ENCODE measurements at places on chromosomes 1 and 21.

DNA sequence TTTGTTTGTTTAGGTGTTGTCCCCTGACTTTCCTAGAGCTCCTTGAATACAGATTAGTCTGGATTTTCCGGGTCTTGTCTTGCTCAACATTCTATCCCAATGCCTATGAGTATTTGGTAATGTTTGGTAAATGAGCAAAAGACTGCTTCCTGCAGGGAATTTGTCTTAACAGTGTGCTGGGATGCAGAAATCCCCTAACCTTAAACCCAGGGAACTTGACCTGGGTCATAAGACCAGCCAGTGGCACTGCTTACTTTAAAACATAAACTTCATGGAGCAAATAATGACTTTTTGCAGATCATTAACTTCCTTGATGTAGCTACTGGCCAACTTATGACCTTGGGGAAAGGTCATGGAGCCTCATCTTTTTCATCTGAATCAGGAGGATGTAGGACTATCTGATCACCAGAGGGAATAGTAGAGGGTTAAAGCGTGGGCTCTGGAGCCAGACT is 27.2 kb downstream of the TCEANC2 start:
- no peak for DNase-seq

DNA sequence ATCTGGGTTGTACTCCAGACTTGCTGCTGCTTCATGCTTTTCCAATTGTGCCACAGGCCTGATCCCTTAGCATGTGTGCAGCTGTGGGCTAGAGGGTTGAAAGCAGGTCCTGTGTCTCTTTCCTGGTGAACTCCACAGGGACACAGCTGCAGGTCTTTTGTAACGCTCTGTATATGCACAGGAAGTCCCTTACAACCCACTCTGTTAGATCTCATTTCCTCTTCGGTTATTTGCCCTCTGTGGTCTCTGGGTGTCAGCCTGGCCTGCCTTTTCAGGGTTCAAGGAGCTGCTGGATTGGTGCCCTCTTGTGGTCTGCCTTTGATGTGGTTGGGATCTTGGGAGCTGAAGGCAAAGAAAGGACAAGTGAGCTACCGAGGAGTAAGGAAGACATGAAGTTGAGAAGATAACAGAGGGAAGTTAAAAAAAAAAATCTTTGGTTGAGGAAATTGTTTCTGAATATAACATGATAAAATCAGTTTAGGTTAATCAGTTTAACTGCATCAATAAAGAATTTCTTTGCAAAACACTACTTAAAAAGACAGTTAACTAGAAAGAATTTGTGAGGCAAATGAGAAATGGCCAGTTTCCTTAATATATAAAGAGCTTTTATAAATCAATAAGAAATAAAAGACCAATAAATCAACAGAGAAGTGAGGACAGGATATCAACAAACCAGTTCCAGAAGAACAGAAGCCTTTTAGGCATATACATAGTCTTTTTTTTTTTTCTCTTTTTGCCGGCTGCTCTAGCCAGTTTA is 44.1 kb downstream of the UCK2 start:
- DNase-seq: no peak

GRCh38 chr1:60765204-60765603 is 317.2 kb upstream of the NFIA start:
- DNase-seq: no peak

DNA sequence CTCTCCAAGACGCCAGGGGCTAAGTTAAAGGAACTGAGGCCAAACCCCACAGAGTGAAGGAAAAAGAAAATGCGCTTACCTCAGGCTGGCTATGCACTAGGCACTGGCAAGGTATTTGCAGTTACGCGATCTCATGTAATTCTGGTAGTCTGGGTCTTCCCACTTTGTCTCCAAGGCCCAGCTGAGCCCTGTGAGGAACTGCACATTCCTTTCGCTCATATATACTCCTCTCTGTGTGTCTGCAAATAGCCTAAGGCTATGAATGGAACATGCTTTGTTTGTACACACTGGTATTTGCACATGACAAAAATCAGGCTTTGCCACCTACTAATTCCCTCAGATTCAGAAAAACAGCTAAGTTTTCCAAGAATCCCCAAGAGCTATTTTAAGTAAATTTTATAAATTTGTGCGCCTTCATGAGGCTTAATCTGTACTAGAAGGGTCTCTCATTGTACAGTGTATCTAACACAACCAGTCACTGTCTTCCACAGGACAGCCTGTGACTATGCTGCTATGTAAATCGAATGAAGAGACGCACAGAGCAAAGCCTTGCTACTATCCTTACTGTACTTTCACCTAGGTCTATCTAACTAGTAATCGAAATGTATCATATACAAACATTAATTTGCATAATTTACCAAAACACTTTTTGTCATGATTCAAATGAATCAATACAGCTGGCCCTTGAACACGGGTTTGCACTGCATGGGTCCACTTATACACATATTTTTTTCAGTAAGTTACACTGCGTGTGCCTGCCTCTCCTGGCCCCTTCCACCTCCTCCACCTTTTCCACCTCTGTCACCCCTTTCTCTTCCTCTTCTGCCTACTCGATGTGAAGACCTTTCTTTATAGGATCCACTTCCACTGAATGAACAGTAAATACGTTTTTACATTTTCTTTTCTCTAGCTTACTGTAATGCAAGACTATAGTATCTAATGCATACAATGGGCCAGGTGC is 87.0 kb downstream of the SIPA1L2 start:
- DNase-seq: no peak

- DNase-seq: no peak
These were observed 2.4 kb upstream of the C1orf159 start for GRCh38 chr1:1118011-1118875.

DNA sequence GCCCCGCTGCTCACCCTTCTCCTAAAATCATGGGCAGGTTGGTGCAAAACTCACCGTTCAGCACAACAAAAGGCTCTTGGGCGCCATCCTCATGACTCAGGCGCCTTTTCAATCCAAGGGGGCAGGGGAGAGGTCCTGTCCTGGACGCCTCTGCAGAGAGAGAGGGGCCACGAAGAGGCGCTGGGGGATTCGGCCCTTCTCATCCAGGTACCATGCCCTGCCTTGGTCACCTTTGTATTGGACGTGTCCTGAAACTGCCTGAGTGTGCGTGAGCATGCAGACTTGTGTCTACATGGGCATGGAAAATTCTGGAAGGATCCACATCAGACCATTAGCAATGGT is 53.5 kb downstream of the SLC37A1 start:
- DNase-seq: no peak

DNA sequence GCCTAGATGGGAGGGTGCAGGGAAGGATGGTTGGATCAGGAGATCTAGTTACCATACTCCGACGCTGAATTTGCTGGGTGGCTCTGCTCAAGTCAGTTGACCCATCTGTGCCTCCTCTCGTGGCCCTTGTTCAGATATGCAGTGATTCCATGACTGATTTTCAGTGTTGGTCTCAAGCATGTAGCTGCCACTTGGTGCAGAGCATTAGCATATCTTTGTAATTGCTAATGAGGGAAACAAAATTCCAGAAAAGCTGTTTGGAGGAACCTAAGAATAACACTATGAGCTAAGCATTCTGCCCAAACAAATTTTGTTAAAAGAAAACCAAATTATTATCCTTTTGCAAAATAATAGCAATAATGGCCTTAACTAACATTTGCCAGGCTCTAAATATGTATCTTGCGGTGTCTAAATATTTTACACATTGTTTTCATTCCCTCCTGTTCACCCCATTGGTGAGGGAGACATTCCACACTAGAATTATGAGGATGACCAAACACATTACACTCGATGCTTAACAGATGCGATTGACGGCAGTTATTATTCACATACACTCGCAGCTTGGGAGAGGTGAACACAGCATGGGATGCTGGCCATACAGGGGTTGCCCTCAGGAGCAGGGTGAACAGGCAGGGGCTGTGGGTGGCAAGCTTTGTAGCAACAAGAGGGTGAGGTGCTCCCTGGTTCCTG is 69.1 kb downstream of the KCNJ15 start:
- DNase-seq: no peak

DNA sequence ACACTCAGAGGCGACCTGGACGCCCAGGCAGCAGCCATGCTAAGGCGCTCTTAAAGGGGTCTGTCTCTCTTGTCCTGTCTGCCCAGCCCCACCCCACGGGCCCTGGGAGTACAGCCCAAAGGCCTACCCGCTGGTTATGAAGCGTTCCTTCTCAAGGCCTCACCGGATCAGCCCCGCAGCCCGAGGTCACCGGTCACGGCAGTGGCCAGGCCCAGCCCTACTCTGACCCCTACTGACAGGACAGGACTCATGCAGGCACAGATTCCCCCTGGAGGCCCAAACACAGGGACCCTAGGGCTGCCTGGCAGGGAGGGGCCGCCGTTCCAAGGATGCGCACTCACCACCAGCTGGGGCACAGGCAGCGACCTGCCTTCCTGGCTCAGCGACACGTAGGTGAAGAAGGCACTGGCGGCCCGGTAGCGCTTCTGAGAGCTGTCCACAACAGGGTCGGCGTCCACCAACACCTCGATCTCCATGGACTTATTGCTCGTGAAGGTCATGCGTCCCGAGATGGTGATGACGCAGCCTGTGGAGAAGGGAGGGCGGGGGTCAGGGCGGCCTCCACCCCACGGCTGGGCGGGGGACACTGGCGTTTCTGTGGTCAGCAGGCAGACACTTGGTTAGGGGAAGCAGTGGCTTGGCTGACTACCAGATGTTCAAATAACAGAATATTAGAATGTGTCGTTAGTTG is 20.0 kb upstream of the GPR153 start:
- no peak for DNase-seq

DNA sequence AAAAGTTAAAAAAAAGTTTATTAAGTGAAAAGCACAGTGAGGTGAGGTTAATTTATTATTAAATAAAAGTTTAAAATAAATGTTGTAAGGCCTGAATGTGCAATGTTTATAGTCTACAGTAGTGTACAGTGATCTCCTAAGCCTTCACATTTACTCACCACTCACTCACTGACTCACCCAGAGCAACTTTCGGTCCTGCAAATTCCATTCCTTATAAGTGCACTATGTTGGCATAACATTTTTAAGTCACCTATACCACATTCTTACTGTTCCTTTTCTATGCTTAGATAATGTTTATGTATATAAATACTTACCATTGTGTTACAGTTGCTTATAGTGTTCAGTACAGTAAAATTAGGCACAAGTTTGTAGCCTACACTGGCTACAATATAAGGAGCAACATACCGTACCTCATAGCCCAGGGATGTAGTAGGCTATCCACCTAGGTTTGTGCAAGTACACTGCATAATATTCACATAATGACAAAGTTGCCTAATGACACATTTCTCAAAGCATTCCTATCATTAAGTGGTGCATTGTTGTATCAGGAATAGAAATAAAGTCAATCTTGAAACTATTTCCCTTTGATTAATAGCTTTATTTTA is 426.5 kb upstream of the BRINP3 start:
- no peak for DNase-seq

DNA sequence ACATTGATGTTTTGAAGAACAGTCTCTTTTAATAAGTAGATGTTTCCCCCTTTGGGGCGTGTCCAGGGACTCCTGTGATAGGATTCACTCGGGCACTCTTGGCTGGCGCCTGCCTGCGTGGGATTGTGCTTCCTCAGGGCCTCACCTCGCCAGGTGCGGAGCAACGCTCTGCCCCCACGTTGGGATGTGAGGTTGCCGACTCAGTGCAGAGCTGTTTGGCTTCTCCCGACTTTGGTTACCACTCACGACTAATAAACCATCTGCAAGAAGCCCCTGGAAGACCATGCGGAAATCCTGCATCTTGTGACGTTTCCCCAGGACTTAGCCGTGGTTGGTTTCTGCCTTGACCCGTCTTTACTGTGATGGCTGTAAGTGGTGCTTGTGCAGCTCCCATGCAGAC is 106.4 kb downstream of the PCBP3 start:
- no peak for DNase-seq

GRCh38 chr1:233440951-233441401 is 113.5 kb downstream of the MAP3K21 start:
- DNase-seq: no peak

- no peak for DNase-seq
These were observed 394.0 kb downstream of the NPHP4 start for GRCh38 chr1:5597991-5598823.

DNA sequence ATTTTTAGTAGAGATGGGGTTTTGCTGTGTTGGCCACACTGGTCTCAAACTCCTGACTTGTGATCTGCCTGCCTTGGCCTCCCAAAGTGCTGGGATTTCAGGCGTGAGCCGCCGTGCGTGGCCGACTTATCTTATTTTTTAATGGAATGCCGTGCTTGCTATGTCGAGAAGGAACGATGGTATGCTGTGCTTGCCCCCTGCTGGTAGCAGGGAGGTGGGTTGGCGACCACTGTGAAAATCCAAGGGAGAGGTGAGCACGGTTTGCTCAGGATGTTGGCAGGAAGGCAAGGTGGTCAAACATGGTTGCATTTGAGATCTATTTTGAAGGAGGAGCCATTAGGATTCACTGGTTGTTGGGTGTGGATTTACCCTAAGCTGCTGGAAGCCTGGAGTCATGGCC is 45.8 kb upstream of the RCC2 start:
- DNase-seq: no peak

GRCh38 chr1:197356723-197357533 is 88.9 kb downstream of the CRB1 start:
- no peak for DNase-seq

- DNase-seq: no peak
These were observed 454.3 kb downstream of the MATN1 start for GRCh38 chr1:30268923-30269666.

- DNase-seq: no peak
These were observed 40.9 kb downstream of the ATP6V1G3 start for GRCh38 chr1:198499588-198499987.

All from activated naive CD4-positive, alpha-beta T cell treated with anti-CD3 and anti-CD28 coated beads, Interleukin-2, amount 50 U/mL, for 16 hours (primary cell).